ENCODE measurements at places on chromosomes 12 and 14.

DNA sequence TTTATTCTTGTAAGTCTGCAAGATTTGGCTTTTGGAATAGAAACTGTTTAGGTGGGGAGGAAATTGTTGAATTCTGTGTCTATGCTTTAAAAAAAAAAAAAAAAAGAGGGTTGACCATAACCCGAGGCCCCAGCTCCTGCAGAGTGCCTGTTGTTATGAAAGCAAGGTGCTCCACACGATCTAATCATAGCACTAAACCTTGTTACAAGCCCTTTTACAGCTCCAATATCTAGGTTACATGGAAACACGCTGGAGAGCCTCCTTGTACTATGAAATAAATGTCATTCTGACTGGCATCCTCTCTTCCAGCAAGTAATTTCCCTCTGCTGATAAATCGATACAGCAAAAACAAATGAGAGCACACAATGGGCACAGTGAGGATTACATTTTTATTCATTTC is 303.1 kb upstream of the SOX5 start:
- DNase-seq: no peak

GRCh38 chr14:50892255-50892654 is 20.4 kb downstream of the ABHD12B start:
- no peak for DNase-seq

- DNase-seq: no peak
Measured at GRCh38 chr14:69059658-69060623, 80.8 kb upstream of the ACTN1 start.

- no peak for DNase-seq
Measured at GRCh38 chr14:37615582-37616289, 20.3 kb downstream of the TTC6 start.

GRCh38 chr12:130486146-130486435 is 148.4 kb downstream of the PIWIL1 start:
- DNase-seq: no peak

DNA sequence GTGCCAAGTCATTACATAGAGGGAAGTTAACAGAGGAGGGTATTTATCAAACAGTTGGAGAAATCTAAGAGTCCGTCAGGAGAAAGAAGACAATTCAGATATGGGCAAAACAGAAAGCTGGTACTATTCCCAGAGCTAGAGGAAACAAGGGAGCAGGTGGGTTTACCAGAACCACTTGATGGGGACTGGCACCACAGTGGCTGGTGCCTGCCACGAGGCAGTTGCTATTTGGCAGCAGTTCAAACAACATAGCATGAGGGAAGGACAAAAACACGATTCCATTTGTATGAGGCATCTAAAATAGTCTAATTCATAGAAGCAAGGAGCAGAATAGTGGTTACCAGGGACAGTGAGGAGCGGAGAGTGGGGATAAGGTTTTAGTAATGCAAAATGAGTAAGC is 24.6 kb upstream of the KLRD1 start:
- DNase-seq: no peak

- DNase-seq: no peak
Measured at GRCh38 chr12:67740711-67741110, 92.2 kb downstream of the DYRK2 start.

- no peak for DNase-seq
Measured at GRCh38 chr14:64970041-64970440, 2.1 kb downstream of the RAB15 start.

DNA sequence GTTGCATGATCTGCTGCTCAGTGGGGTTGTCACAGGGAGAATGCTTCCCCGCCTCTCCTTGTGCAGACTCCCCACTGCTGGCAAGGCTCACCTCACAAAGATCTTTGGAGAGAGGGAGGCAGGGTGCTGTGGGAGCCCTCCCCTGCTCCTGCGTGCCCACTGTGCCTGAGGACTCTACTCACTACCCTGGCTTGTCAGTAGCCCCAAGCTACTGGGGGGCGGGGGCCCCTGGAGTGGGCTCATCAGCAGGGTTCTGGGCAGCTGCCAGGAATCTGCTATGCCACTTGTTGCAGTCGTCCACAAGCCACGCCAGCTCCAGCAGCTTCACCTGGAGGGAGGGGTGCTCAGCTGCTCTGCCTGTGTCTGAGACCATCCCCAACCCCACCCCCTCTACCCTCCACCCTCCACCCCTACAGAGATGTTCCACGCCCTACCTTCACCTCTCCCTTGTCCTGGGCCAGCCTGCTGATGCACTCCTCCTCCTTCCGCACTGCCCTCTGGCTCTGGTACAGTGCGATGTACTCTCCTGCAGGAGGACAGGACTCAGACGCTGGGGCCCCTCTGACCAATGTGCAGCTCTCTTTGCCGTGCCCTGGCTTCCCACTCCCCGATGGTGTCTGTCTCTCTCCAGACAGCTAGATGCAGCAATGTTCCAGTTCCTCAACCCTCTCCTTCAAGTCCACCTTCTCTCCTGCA is 14.2 kb upstream of the BLTP3B start:
- no peak for DNase-seq

GRCh38 chr14:41817626-41818025 is 210.9 kb downstream of the LRFN5 start:
- no peak for DNase-seq

DNA sequence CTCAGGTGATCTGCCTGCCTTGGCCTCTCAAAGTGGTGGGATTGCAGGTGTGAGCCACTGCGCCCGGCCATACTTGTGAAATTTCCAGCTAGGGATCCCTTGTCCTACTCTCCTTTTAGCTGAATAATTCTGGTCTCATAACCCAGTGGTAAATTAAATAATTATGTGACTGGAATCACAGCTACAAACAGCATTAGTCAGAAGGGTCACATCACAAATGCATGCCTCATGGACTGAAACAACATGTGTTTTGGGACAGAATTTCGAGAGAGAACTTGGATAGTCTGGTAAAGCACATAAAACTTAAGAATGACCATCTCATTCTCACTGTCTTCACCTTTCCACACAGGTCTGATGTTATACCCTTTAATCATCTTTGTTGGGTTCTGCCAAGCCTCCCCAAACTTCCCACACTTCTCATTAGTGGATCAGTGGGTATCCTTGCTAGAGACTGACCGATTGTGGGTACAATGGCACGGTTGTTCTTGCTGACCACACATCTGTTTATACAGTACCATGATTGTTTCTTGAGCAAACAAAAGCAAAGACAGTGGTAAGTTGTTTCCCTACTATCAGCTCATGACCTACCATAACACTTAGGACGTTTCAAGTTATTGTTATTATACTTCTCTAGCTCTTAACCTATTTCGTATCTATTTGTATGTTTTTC is 5.1 kb downstream of the GPRC5D start:
- DNase-seq: no peak

GRCh38 chr14:70915415-70915814 is 8.2 kb downstream of the PCNX1 start:
- no peak for DNase-seq

DNA sequence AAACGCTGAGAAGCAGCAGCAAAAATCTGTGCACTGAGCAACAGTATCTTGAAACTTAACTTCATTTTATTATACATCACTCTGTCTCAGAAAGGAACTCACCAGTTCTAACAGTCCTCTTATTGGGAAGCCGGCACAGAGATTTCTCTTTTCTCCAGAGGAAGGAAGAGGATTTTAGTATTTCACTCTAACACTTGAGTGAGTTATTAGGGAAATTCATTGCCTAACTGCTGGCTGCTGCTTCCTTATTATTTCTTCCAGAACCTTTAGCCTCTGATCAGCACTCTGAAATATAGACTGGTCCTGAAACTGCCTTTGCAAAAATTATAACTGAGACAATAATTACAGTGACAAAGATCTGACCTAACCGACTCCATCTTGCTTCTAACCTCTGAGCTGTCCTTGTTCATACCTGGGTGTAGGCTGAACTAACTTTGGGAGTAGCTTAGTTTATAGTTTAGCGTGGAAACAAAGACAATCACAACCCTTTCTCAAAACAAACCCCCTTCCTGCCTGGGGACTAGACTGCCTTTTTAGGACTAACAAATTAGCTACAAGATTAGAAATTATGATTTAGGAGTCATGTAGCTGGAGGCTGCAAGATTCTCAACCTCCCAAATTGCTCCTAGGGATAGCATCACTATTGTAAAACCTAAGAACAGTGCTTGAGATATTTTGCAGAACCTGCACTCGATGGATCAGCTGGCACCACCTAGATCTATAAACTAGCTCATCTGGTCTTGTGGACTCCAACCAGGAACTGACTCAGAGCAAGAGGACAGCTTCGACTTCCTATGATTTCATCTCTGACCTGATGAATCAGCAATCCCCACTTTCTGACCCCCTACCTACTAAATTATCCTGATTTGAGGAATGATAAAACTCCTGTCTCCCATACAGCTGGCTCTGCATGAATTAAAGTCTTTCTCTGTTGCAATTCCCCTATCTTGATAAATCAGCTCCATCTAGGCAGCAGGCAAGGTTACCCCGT is 117.5 kb downstream of the DYRK2 start:
- DNase-seq: no peak
